Tongue (tissue), 3 donors: ENCODE measurements at places on chromosomes 4 and X.

DNA sequence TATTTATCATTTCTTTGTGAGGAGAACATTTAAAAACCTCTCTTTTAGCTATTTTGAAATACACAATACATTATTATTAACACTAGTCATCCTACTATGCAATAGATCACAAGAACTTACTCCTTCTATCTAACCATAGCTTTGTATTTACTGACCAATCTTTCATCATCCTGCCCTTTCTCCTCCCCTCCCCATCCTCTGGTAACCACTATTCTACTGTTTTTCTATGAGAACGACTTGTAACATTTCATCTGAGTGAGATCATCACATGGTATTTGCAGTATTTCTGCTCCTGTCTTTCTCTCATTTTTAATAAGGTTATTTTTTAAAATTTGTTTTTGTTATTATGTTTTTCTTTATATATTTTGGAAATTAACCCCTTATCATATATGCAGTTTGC is 331.8 kb downstream of the TEX13C start:
- no peak for DNase-seq

DNA sequence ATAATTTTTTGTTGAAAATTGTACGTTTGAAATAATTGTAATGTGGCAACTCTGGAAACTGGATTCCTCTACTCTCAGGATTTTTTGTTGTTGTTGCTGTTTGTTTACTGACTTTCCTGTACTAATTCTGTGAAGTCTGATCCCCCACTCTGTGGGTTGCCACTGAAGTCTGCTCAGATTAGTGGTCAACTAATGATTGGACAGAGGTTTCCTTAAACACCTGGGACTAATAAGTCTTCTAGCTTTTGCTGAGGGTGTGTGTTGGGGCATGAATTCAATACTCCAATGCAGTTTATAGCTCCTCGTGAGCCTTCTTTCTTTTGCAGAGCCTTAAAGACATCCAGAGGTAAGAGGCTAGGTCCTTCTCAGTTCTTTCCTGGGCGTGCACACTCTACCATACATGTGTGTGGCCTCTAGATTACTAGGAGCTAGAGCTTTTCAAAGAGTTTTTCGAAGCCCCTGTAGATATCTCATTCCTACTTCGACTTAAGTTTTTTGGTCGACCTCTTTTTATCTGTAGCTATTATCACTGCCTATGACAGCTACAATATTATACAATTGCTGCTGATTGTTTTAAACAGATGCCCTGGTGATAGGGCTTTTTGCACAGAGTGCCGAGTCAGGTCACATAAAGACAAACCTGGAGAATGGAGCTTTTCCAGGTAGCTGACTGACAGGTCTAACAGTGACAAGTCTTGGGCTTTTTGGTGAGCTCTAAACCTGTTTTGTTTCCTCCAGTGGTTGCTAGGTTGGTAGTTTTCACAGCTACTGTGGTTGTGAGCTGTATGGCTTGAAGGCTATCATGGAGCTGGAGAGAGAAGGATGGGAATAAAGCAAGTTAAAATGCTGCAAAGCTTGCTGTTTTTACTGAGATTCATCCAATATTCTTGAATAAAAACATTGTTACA is 34.0 kb downstream of the BMP2K start:
- DNase-seq, result no peak

GRCh38 chr4:92455951-92456350 is 152.2 kb downstream of the GRID2 start:
- peak; percentile 2 for DNase-seq

DNA sequence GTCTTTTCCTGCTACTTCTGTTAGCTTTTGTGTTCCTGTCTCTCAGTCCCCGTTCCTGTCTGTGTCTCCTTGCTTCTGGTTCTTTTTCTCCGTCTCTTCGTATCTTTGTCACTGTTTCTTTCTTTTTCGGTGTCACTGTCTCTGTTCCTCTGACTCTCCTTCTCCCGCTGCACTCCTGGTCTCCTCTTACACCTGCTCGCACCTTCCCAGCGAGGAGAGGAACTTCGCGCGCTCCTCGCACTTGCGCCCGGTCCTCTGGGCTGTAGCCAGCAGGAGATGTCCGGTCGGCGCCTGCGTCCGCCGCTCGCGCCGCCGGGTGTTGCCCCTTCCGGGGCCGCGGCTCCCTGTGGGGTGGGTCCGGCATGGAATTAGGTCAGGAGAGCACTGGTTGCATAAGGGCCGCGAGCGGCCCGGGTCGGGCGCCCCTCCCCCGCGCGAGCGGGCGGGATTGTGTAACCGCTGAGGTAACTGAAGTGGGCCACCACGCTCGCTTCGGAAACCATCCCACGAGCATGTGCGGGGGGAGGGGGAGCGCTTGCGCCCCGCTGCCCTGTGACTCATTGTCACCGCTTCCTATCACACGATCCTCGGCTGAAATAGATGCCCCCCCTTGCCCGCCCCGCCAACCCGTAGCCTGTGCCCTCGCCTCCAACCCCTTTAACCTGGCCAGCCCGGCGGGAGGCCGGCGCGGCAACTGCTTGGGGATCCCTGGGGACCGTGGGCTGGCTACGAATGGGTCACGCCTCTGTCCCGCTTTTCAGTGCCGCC is 1.6 kb downstream of the LONRF3 start:
- DNase-seq, result peak; percentile 29

DNA sequence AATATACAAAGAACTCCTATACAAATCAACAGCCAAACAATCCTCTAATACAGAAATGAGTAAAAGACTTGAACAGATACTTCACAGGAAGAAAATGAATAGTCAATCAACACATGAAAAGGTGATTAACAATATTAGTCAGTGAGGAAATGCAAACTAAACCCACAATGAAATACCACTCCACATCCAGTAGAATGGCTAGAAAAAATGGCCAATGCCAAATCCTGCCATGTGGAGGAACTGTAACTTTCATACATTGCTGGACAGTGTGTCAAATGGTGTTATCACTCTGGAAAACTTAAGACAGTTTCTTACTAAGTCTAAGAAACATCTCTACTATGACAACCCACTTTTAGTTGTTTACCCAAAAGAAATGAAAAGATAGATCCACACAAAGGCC is 59.5 kb downstream of the NSG1 start:
- no peak for DNase-seq

DNA sequence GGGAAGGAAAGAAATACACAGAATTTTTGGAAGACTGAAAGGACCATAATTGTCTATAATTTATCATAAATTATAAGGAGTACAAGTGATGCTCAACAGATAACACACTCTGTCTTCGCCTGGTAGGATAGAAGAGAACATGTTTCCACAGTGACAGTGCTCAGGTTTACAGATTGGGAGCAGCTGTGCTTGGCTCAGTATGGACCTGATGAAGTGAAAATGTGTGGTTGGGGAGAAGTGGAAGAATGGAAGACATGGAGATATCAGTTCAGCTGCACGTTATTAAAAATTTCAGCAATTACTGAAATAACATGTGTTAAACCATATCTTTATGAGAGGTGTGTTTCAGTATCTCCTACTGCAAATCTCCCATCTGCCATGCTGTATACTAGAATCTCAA is 90.6 kb downstream of the TLL1 start:
- DNase-seq, result no peak

DNA sequence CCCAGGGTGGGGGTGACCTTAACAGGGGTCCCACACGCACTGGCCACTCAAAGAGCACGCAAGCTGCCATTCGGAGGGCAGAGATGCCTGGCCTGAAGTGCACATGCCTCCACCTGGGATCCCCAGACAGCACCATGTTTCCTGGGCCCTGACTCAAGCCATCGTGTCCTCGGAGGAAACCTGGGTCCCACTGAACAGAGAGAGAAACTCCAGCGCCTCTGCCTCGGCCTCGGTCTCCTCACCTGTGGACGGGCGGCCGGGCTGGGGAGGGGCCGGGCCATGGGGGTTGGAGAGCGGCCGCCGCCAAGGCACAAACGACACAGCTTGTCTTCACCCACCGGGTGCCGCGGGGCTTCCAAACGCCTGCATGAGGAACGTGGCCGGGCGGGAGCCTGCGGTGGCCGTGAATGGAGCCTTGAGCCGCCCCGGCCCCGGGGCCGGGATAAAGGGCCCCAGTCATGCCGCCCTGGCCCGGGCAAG is 30.0 kb upstream of the FGFR3 start:
- no peak for DNase-seq

GRCh38 chr4:44916411-44916810 is 190.1 kb upstream of the GNPDA2 start:
- DNase-seq, result peak; percentile 2

GRCh38 chrX:77979870-77980269 is 10.4 kb upstream of the PGAM4 start:
- DNase-seq, result no peak

- DNase-seq, result no peak
These were observed 44.9 kb downstream of the CCNG2 start for GRCh38 chr4:77201857-77202256.

DNA sequence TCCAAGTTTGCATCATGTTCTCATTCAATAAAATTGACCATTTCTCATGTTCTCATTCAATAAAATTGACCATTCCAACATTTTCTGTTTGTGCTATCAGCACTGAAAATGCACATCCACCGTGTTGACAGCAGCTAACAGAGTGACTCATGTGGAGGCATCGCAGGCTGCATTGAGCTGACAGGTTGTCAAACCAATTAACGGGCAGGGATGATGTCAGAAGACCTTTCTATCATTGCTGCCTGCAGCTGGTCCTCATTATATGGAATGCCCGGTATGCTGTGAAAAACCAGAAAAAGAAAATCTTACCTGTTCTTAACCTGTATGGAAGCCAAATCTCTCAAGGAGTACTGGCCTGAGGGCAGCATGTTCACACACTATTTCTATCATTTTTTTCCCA is 202.0 kb downstream of the SMIM20 start:
- DNase-seq, result no peak

DNA sequence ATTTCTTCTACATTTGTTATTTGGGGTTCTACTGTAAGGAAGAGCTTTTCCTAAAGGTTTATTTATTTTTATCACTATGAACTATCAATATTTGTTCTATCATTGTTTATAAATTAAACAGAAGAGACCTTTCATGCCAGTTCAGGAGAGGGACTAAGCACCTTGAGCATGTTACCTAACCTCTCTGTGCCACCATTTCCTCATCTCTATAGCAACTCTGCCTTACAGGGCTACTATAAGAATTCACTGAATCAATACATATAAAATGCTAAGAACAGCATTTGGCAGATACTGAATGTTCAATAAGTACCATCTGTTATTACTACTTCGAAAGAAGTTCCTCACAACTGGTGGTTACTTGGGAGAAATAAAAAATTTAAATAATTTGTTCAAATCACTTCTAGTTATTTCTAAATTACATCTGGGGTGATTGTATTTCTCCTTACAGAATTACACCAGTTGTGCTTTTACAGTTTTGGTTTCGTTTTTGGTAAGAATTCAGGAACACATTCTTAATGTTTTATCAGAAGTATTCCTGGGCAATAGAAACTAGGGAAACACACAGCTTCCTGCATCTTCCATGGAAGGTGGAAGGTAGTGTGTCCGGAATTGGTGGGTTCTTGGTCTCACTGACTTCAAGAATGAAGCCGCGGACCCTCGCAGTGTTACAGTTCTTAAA is 32.9 kb downstream of the EREG start:
- DNase-seq, result no peak

GRCh38 chr4:125938541-125938940 is 623.8 kb downstream of the FAT4 start:
- no peak for DNase-seq

DNA sequence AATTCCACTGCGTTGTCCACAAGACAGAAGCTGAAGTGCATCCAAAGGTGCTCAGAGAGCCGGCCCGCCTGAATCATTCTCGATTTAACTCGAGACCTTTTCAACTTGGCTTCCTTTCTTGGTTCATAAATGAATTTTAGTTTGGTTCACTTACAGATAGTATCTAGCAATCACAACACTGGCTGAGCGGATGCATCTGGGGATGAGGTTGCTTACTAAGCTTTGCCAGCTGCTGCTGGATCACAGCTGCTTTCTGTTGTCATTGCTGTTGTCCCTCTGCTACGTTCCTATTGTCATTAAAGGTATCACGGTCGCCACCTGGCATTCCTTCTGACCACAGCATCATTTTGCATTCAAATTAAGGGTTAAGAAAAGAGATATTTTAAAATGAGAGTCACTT is 115.5 kb downstream of the NFKB1 start:
- DNase-seq, result peak; percentile 62

DNA sequence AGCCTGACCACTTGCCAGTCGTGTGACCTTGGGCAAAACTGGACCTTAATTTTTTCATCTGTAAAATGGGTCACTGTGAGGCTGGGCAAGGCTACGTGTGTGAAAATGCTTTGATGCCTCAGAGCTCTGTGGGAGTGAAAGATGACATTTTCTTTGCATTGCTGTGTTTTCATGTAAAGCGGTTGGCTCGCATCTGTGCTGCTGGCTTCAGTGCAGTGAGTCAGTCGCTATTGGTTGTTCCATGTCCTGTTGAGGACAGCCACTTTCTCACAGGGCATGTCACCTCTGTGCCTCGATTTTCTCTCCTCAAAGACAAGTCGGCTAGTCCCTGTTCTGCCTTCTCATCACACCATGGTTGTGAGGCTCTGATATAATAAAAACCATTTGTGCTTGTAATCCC is 4.4 kb downstream of the MTMR1 start:
- no peak for DNase-seq

DNA sequence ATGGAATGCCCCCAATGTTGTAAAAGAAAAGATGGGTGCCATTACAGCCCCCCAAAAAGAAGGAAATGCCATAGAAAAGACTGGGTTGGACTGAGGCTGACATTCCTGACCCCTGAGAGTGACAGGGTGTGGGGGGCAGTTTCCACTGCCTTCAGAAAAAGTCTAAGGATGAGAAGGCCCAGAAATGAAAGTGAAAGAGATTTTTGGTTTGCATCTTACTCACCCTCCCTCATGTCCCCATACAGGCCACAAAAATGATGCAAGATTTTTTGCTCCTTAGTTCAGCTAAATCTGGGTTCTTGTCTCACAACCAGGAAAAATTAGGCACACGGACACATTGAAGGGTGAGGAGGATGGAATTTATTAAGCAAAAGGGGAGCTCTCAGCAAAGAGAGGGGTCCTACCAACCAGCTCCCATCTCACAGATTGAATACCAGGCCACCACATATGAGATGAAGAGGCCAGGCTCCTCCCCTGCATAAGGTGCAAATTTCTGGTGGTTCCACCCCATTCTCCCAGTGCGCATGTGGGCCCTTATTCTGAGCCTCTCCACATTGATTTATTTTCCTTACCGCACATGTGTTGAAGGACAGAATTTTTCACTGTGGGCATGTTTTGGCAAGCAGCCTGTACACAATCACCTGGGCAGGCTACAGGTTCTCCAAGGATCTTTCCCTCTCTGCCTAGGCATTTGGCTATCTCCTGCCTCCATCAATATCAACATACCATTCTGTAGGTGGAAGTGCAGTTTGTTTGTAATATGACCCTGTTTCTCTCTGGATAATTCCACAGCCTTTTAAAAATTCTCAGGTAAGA is 18.8 kb downstream of the PPP4R3C start:
- no peak for DNase-seq

DNA sequence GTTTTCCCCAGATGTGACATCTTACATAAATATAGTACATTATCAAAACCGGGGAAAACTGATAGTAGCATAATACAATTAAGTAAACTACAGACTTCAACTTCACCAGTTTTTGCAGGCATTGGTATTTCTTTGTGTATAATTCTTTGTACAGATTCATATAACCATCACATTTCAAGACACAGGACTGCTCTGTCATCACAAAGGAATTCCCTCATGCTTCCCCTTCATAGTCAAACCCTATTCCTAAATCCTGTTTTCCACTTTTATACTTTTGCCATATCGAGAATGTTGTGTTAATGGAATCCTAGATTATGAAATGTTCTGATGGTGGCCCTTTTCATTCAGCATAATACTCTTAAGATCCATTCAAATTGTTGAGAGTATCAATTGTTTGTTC is 36.0 kb downstream of the STIM2 start:
- no peak for DNase-seq
